Ascending aorta (tissue), 2 donors: ENCODE measurements at places on chromosomes 12 and 14.

- H3K27ac ChIP-seq: no peak overlapping the region
- DNase-seq: no peak
- H3K36me3 ChIP-seq: no peaks in the 10 kb centered on the region
- no peak overlapping the region for H3K4me3 ChIP-seq
- H3K27me3 ChIP-seq: no peaks in the 10 kb centered on the region
Observed at GRCh38 chr14:82365471-82365870, 831.8 kb upstream of the SEL1L start.

DNA sequence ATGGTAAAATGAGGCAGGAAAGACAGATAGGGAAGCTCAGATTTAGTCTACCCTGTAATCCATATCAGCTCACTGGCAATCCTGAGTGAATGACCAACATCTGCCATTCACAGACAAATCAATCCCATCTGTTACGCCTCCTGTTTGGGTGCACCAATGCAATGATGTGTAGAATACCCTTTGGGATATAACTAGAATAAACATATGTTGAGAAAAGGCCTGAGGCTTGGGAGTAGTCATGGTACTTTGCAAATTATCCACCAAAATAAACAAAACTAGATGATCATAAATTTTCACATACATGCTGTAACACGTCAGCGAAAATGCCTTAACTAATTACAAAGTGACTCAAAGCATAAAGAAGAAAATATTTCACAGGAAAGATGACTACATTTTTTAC lies 78.8 kb downstream of the KCNC2 start:
- no peak overlapping the region for H3K27ac ChIP-seq
- H3K36me3 ChIP-seq: no peaks in the 10 kb centered on the region
- no peaks in the 10 kb centered on the region for H3K4me1 ChIP-seq
- no peak for DNase-seq
- no peaks in the 10 kb centered on the region for H3K27me3 ChIP-seq

GRCh38 chr14:51394804-51395203 lies 154.8 kb downstream of the TMX1 start:
- peak overlapping the region; percentile 79 for H3K27ac ChIP-seq
- no peak for DNase-seq
- H3K4me3 ChIP-seq: no peak overlapping the region
- H3K36me3 ChIP-seq: no peaks in the 10 kb centered on the region
- peaks cover 15% of the 10 kb centered on the region for H3K4me1 ChIP-seq
- H3K27me3 ChIP-seq: no peaks in the 10 kb centered on the region

DNA sequence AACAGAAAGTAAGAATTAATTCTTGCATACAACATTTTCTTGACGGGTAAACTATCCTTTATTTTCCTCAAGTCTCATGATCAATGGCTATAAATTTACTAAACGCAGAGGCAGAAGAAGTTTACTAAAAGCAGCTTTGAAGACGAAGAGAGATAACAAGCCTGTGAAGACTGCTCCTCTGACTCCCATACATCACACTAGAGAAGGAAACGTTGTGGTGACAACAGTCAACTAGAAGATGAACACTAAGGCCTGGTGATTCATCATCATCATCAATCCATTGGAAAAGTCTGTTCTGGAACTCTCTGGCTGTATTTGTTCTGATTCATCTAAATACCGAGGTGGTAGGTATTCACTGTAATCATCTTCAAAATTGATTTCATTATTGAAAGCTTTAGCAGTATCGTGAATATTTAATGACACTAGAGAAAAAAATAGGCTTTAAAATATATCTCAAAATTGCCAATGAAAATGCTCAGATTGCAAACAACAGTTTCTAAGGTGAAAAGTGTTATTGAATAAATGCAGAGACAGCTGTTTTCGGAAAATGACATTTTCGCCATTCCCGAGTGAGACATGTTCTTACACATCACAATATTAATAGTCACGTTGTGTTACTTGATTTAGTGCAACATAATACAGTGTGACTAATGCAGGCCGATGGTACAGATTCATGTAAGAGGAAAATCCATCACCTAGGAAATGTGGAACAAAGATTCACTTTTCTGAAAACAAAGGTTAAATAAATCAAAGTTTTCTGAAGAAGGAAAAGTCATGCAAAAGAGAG lies 260.5 kb downstream of the C12orf50 start:
- H3K27ac ChIP-seq: no peak overlapping the region
- H3K27me3 ChIP-seq: no peaks in the 10 kb centered on the region
- H3K4me3 ChIP-seq: no peak overlapping the region
- H3K36me3 ChIP-seq: no peaks in the 10 kb centered on the region

DNA sequence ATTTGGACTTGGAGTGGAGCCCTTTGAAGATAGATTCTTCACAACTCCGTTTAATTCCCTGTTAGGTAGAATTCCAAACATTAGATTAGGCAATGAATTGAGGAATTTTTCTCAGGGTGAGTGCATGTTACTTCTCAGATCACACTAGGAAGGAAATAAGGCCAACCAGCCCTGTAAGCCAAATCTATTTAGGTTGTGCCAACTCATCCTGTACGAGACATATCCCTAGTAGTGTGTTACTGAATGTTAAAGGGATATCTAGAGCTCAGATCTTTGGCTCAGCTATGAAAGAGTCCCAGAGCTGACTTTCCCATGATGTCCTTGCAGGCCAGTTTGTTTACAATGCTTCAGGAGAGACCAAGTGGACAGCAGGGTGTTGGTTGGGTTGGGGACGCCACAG lies 45.6 kb downstream of the GPHB5 start:
- no peaks in the 10 kb centered on the region for H3K4me1 ChIP-seq
- H3K36me3 ChIP-seq: no peaks in the 10 kb centered on the region
- H3K4me3 ChIP-seq: no peak overlapping the region
- H3K27ac ChIP-seq: no peak overlapping the region

- H3K36me3 ChIP-seq: peaks cover 54% of the 10 kb centered on the region
- no peak for DNase-seq
- H3K4me3 ChIP-seq: no peak overlapping the region
- H3K27me3 ChIP-seq: no peaks in the 10 kb centered on the region
- H3K4me1 ChIP-seq: no peaks in the 10 kb centered on the region
Observed at GRCh38 chr14:75084513-75084912, 15.1 kb downstream of the ZC2HC1C start.
